ENCODE measurements at places on chromosomes 6 and 20. TPM values are rescaled to one million over a fixed set of nuclear protein-coding genes. Genes with fewer than 3 reads are reported as not detected.

The BANF2 gene
- 2.1 TPM for total RNA-seq

The SHLD1 gene
- total RNA-seq = 5.4 TPM

The MUC22 gene
- not detected for total RNA-seq

DNA sequence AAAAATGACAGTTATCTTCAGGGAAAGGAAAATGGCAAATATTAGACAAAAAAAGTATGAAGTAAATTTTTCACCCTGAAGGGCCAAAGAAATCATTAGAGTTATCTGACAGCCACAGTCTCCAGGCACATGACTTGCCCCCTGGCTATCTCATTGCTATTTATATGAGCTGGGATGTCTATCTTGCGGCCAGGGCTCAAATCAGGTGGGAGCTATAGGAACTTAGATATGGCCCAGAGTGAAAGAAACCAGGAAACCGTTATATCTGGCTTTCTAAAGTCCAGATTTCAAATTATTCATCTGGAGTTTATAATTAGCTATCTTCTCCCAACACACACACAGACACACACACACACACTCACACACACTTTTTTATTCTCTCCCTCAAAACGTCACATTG, 135.3 kb upstream of the EEF1E1 start:
- peaks cover 86% of the 10 kb centered on the region for H3K4me1 ChIP-seq
- no peak overlapping the region for H3K4me3 ChIP-seq
- DNase-seq = no peak
- no peaks in the 10 kb centered on the region for H3K36me3 ChIP-seq
- no peaks in the 10 kb centered on the region for H3K27me3 ChIP-seq

- H3K36me3 ChIP-seq = peaks cover 2% of the 10 kb centered on the region
- no peak overlapping the region for H3K4me3 ChIP-seq
Observed at GRCh38 chr20:36468149-36469000, 72.9 kb upstream of the MYL9 start.

GRCh38 chr20:8509809-8510208, 377.7 kb downstream of the PLCB1 start:
- no peaks in the 10 kb centered on the region for H3K27me3 ChIP-seq
- H3K4me1 ChIP-seq = no peaks in the 10 kb centered on the region
- H3K4me3 ChIP-seq = no peak overlapping the region
- no peak for DNase-seq

- H3K27me3 ChIP-seq = no peaks in the 10 kb centered on the region
- no peak overlapping the region for H3K4me3 ChIP-seq
- no peaks in the 10 kb centered on the region for H3K4me1 ChIP-seq
- H3K27ac ChIP-seq = no peak overlapping the region
Observed at GRCh38 chr6:166087246-166087645, 80.4 kb downstream of the TBXT start.

GRCh38 chr6:138026342-138026741, 80.9 kb downstream of the PERP start:
- 0 out of 2 replicates have a peak, but pooled peaks cover 2% of the 10 kb centered on the region for H3K4me1 ChIP-seq
- no peaks in the 10 kb centered on the region for H3K27me3 ChIP-seq
- no peak overlapping the region for H3K27ac ChIP-seq
- no peak for DNase-seq

DNA sequence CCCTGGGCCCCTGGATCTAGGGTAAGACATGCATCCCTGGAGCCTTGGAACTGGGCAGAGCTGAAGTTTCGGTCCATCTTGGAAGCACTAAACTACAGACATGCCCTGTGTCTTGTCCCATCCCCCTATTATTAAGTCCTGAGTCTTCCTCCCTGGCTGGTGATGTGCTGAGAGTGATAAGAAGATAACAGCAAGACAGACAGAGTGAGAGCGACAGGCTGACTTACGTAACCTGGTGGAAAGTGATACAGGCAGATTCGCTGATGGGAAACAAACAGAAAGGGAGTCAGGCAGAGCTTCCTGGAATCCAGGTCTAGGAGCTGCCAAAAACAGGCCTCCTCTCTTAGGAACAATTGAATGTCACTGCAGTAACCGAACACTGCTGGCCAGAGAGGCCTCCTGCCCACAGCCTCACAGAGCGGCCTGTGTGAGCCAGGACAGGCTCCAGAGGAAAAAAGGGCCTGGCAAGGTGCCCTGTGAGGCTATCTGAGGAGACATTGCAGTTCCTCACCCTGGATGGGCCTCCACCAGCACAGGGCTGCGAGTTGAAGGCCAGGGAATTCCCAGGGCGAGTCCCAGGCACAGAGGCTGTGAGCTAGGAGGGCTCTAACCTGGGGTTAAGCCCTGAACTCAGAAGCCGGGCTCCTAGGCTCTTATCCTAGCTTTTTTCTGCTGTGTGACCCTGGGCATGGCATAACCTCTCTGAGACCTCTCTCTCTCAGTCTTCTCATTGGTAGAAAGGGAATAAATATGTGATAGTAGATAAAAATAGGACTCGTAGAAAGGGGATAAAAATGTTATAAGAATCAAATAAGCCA, 34.2 kb upstream of the B4GALT5 start:
- H3K36me3 ChIP-seq = no peaks in the 10 kb centered on the region
- H3K4me1 ChIP-seq = peaks cover 12% of the 10 kb centered on the region
- no peak overlapping the region for H3K4me3 ChIP-seq
- no peak for DNase-seq
- H3K27me3 ChIP-seq = no peaks in the 10 kb centered on the region
- H3K27ac ChIP-seq = peak overlapping the region; percentile 31

GRCh38 chr6:19721766-19722377, 115.3 kb upstream of the ID4 start:
- H3K27ac ChIP-seq = no peak overlapping the region
- H3K4me1 ChIP-seq = no peaks in the 10 kb centered on the region
- H3K36me3 ChIP-seq = no peaks in the 10 kb centered on the region
- H3K27me3 ChIP-seq = no peaks in the 10 kb centered on the region

Data from Caco-2 (cell line).